ENCODE measurements at places on chromosomes 6 and 20. TPM values are rescaled to one million over a fixed set of nuclear protein-coding genes. Genes with fewer than 3 reads are reported as not detected.

The CPXM1 gene
- 20.0 TPM for total RNA-seq

The PRSS35 gene
- total RNA-seq: 0.34 TPM

The NR2E1 gene
- not detected for total RNA-seq

The KIF25 gene
- total RNA-seq: 0.28 TPM

The WFDC5 gene
- total RNA-seq: not detected

The KIF3B gene
- 34.2 TPM for total RNA-seq

The VSX1 gene
- not detected for total RNA-seq

The VTA1 gene
- 44.1 TPM for total RNA-seq

The FIG4 gene
- total RNA-seq: 4.1 TPM

The CFB gene
- total RNA-seq: 32.6 TPM

DNA sequence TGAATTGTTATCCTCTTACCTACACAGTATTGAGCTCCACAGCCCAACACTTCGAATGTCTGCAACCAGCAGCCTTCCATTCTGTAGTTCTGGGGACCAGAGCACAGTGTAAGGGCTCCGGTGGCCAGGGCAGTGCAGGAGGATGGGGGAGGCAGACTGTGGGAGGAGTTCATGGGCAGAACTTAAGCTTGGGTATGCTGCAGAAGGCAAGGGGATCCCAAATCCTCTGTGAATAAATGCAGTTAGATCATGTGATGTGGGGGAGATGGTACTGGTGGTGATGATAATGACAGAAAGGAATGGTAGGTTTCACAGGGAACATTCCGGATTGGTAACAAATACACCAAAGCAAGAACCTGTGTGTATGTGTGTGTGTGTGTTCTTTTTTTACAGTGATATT, 26.5 kb upstream of the CNKSR3 start:
- peak overlapping the region; percentile 69 for H3K27ac ChIP-seq
- H3K4me3 ChIP-seq: no peak overlapping the region
- H3K36me3 ChIP-seq: no peaks in the 10 kb centered on the region
- no peaks in the 10 kb centered on the region for H3K27me3 ChIP-seq
- H3K4me1 ChIP-seq: peaks cover 5% of the 10 kb centered on the region

DNA sequence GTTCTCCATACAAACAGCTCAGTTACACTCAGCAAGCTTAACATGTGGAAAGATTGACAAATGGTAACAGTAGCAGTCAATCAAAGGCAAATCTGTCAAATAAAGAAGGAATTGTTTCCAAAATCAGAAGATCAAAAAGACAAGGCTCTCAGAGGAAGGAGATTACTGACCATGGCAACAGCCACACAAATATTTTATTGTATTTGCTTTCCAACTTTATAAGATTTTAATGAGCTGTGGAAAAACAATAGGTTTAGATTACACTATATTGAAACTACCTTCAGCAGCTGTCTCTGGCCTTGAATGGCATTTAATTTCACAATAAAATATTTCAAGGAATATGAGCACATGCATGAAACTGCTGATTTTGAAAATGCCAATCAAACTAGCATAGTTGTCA, 1143.9 kb upstream of the GJE1 start:
- H3K36me3 ChIP-seq: no peaks in the 10 kb centered on the region
- no peak overlapping the region for H3K4me3 ChIP-seq
- no peak for DNase-seq
- H3K27ac ChIP-seq: no peak overlapping the region

GRCh38 chr6:145865595-145865994, 51.0 kb upstream of the FBXO30 start:
- H3K27me3 ChIP-seq: no peaks in the 10 kb centered on the region
- H3K4me1 ChIP-seq: no peaks in the 10 kb centered on the region
- H3K4me3 ChIP-seq: no peak overlapping the region
- no peak for DNase-seq
- no peaks in the 10 kb centered on the region for H3K36me3 ChIP-seq

DNA sequence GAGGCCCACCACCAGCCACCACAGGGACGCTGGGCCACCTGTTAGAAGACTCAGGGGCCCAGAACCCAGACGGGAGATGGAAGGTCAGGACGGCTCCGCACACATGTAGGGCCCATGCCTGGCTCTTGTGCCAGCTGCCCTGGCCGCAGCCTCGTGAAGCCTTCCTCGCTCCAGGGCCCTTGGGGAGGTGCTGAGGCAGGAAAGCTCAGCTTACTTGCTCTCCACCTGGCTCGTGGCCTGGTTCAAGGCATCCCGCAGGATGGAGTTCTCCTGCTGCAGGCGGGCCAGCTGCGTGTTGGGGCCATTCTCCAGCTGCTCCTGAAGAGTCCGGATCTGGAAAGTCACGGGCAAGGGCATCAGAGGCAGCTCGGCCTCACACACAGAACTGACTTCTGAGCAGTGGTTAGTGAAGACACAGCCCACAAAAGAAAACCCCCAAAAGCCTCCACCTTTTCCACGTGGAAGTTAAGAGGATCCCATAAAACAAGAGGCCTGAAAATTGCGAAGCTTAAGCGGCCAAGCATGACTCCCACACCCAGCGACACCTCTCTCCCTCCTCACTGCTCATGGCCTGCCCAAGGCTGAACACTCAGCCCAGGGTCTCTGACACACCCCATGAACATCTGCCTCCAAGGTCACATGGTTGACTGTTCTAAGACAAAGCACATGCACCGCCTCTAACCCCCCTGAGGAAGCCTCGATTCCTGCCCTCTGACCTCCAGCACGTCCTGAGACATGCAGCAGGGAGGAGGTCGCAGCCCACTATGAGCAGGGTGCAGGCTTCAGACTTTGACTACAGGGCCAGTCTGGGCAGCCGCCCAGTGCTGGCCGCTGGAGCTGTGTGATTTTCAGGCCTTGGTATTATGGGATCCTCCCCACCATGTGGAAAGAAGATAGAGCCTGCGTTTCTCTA, 46.5 kb downstream of the RRBP1 start:
- H3K4me1 ChIP-seq: peaks cover 25% of the 10 kb centered on the region
- H3K4me3 ChIP-seq: no peak overlapping the region
- H3K27me3 ChIP-seq: no peaks in the 10 kb centered on the region
- DNase-seq: peak; percentile 67

GRCh38 chr20:44384423-44385027, 29.0 kb downstream of the HNF4A start:
- peak; percentile 72 for DNase-seq
- H3K4me1 ChIP-seq: no peaks in the 10 kb centered on the region
- no peak overlapping the region for H3K4me3 ChIP-seq
- no peaks in the 10 kb centered on the region for H3K36me3 ChIP-seq
- no peaks in the 10 kb centered on the region for H3K27me3 ChIP-seq

DNA sequence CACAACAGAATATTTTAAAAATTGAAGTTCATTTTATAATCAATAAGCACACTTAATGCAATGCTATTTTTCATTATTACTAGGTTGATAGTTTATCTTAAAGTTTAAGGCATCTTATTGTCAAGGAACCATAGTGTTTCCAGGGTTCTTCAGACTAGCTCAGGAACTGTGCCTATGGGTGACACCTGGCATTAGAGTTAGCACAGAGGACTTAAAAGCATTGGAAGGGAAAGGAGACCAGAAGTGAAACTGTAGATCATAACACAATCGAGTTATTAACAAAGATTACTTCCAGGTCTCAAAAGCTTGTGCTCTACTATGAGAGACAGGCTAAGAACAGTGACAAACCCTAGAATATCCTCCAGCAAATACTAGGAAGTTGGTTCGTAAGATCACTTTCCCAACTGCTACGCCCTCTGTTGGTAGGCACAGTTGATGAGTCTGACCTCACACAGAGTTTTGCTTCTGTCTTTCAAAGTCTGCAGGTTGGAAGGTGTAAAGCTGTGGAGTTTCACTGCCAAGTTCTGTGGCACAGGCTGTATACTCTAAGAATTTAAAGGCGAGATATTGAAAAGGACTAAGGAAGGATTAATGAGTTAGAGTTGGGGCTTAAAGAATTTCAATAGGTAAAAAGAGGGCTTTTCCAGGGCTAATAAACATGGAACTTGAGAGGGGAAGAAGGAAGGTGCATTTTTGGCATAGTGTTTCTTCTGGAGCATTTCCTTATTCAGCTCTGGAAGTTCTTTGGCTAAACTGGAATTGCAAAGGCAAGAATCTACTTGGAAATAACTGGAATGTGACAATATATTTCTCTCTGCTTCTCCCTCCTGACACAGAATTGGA, 531.3 kb upstream of the JAG1 start:
- H3K4me3 ChIP-seq: no peak overlapping the region
- peak overlapping the region; percentile 18 for H3K27ac ChIP-seq
- H3K4me1 ChIP-seq: no peaks in the 10 kb centered on the region

GRCh38 chr6:112983713-112984261, 636.7 kb downstream of the RFPL4B start:
- DNase-seq: no peak
- no peak overlapping the region for H3K4me3 ChIP-seq
- no peaks in the 10 kb centered on the region for H3K4me1 ChIP-seq
- H3K36me3 ChIP-seq: no peaks in the 10 kb centered on the region

DNA sequence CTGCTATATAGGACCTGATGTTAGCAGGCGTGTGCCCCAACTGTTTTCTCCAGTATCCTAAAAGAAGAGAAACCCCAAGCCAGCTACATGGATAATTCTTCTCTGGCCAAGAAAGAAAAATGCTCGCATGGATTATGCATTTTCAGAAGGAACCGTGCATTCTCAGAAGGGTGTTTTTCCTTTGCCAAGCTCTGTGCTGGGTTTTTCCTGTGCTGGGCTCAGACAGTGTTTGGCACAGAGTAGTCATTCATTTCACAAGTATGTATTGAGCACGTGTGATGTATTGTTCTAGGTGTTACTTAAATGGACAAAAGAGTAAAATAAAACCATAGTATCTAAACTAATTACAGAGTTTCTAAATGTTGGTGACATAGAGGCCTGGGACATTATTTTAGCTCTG, 62.7 kb upstream of the ZNF133 start:
- no peak overlapping the region for H3K4me3 ChIP-seq
- no peaks in the 10 kb centered on the region for H3K27me3 ChIP-seq
- H3K4me1 ChIP-seq: no peaks in the 10 kb centered on the region
- no peaks in the 10 kb centered on the region for H3K36me3 ChIP-seq
- DNase-seq: no peak
- no peak overlapping the region for H3K27ac ChIP-seq

DNA sequence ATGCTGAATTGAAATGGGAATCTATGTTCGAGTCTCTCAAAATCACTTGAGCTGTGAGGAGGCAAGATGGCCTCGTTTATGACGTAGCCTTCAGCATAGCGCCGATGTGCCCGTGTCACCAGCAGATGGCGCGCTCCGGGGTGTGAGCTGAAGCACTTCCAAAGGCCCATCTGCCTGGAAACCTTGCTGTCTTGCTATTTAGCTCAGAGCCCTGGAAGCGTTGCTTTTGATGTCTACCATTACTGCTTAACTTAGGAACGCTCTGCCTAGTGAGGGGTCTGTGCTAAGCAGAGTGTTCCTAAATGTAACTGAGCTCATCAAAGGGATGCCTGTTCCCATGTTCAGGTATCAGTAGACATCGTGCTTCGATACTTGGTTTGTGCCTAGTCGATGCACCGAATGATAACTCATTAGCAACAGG, 67.7 kb downstream of the SYCP2L start:
- no peak overlapping the region for H3K27ac ChIP-seq
- H3K27me3 ChIP-seq: no peaks in the 10 kb centered on the region
- H3K4me1 ChIP-seq: no peaks in the 10 kb centered on the region

- no peaks in the 10 kb centered on the region for H3K4me1 ChIP-seq
- no peaks in the 10 kb centered on the region for H3K36me3 ChIP-seq
- H3K27me3 ChIP-seq: no peaks in the 10 kb centered on the region
- no peak overlapping the region for H3K27ac ChIP-seq
Observed at GRCh38 chr20:24873025-24873620, 75.9 kb upstream of the CST7 start.

- no peaks in the 10 kb centered on the region for H3K36me3 ChIP-seq
- H3K4me3 ChIP-seq: no peak overlapping the region
- DNase-seq: no peak
- H3K27me3 ChIP-seq: no peaks in the 10 kb centered on the region
- H3K27ac ChIP-seq: peak overlapping the region; percentile 34
Observed at GRCh38 chr20:50572938-50573777, 63.0 kb downstream of the PTPN1 start.

GRCh38 chr6:25537349-25538018, 114.5 kb upstream of the SCGN start:
- no peak overlapping the region for H3K27ac ChIP-seq
- peak; percentile 24 for DNase-seq
- H3K4me1 ChIP-seq: no peaks in the 10 kb centered on the region
- no peak overlapping the region for H3K4me3 ChIP-seq

GRCh38 chr6:143097224-143097795, 36.6 kb downstream of the AIG1 start:
- H3K4me1 ChIP-seq: no peaks in the 10 kb centered on the region
- H3K27ac ChIP-seq: no peak overlapping the region
- DNase-seq: no peak
- no peak overlapping the region for H3K4me3 ChIP-seq
- no peaks in the 10 kb centered on the region for H3K36me3 ChIP-seq

DNA sequence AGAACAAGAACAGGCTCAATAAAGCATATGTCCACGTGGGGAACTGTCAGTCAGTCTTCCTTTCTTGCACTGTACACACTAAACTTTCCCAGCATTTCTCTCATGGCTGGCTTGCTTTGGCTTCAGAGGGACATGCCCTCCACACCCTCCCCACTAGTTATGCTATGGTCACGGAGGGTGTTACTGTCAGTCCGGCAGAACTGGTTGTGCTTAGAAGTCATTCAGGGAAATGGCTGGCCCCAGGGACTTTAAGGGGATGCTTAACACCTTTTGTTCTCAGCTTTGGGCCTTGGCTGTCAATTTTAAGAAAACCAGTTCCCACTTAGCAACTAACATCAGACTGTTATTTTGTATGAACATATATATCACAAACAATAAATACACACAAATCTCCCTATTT, 55.1 kb downstream of the ELOVL5 start:
- H3K4me3 ChIP-seq: no peak overlapping the region
- no peaks in the 10 kb centered on the region for H3K27me3 ChIP-seq
- H3K4me1 ChIP-seq: no peaks in the 10 kb centered on the region
- no peak for DNase-seq
- no peak overlapping the region for H3K27ac ChIP-seq

DNA sequence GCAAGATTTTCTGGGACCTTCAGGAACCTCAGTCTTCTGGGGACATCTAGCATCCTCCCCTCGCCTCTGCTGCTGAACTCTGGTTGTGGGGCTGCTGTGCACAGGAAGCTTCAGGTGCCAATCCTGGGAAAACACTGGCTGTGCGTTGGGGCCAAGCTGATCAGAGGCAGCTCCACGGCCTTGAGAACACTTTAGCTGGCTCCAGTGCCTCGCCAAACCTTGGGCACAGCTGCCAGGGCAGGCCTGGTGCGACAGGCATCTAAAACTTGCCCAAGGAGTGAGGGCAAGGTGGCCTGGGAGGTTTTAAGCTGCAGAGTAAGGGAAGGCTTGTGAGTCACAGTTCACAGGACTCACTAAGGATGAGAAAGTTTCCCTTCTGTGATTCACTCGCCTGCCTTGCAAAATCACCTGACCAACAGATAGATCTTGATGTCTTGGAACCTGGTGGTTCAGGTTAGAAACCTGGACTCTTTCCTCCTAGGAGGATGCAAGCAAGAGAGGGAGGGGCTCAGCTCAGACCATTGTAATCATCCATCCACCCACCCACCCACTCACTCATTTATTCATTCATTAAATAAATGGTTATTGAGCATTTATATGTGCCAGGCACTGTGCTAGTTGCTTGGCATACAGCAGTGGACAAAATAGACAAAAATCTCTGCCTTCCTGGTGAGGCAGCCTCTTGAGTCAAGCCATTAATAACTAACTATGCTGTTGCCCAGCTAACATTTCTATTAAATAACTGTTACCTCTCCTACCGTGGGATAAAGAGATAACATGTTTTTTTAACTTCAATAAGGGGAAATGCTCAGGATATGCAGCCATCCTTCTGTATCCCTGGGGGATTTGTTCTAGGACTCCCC, 2.5 kb upstream of the SPATS1 start:
- no peak overlapping the region for H3K27ac ChIP-seq
- H3K36me3 ChIP-seq: no peaks in the 10 kb centered on the region
- H3K27me3 ChIP-seq: no peaks in the 10 kb centered on the region
- H3K4me1 ChIP-seq: no peaks in the 10 kb centered on the region
- no peak for DNase-seq

All from uterus (tissue), 4 donors.